NCI-H1436 (cell line): ENCODE measurements at places on chromosomes 3 and 15.

DNA sequence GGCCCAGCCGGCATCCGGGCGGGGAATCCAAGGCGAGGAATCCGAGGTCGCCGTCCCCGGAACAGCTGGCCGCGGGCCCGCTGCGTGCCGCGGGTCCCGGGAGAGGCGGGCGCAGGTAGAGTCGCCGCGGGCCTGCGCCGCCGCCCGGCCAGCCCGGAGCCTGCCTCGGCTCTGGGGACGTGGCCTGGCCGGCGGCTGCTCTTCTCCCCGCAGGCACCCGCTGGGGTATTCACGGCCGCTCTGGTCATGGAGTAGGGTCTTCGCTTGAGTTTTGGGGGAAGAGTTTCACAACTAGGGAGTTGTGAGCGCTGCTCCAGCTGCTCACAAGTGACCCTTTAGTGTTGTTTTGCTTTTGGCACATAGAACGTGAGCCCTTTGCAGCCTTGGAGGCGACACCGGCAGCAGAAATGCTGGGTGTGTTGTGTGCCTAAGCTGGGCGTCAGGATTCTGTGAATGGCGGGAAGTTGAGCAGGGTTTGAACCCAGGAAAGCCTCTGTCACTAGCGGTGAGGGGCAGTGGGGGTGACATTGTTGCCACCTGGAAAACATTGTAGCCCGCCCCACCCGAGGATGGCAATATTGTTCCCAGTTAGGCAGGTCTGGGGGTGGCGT, 4.0 kb downstream of the TRIM71 start:
- DNase-seq, result no peak

- DNase-seq, result no peak
Observed at GRCh38 chr15:72856549-72857040, 73.0 kb upstream of the ADPGK start.

- no peak for DNase-seq
Observed at GRCh38 chr3:59128685-59129084, 78.9 kb upstream of the CFAP20DC start.

- DNase-seq, result no peak
Observed at GRCh38 chr3:64392001-64392400, 166.7 kb upstream of the PRICKLE2 start.

DNA sequence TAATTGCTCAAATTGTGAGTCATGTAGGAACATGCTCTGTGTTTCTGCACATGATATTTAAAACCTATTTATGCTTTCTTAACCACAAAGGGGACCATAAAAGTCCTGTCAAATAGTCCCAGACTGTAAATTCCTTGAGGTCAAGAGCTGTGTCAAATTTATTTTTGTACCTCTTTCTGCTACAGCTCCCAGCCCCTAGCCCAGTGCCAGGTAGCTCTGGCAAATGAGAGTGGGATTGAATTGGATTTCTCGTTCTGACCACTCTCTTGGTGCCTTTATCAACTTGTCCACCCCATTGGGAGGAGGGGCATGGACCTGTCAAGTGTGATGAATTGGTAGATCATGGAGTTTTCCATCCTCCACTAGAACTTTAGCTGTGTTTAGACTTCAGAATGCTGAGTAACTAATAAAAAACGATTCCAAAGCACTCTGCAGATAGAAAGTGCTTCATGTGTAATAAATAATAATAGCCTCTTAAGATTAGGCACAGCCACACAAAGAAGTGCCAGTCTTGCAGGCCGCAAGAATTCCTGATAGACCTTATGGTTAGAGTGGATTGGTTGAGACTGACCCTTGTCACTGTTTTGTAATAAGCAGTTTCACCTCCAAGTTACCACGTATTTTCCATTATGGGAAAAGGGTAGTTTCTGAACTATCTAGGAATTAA, 120.4 kb downstream of the LPP start:
- DNase-seq, result no peak

- DNase-seq, result no peak
Observed at GRCh38 chr3:127173516-127174166, 19.3 kb upstream of the PRR23E start.
